ENCODE measurements at places on chromosomes 13 and 19.

- no peak for DNase-seq
Measured at GRCh38 chr19:32751066-32751465, 31.5 kb downstream of the TDRD12 start.

DNA sequence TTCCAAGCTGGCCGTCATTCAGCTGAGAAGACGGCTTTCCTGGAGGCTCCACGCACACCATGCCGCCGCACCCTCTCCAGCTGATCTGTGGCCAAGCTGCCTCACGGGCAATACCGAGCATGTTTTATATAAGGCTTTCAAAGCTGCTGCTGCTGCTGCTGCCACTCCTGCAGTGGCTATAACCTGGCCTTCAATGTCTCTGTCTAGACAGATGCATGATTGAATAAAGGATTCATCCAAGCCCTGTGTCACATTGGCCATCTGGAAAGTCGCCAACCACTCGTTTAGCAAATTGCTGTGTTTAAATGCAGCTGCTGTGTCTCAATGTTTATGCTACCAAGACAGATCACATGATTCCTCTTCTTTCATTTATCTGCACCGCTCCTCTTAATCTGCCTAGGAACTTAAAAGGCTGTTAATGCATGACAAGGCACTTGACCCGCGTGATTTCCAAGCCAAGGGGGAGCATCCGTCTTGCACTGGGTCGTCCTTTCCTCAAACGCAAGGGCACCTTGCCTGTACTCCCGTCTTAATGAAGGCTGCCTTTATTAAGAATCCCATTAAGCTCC lies 114.3 kb downstream of the TEX26 start:
- no peak for DNase-seq

DNA sequence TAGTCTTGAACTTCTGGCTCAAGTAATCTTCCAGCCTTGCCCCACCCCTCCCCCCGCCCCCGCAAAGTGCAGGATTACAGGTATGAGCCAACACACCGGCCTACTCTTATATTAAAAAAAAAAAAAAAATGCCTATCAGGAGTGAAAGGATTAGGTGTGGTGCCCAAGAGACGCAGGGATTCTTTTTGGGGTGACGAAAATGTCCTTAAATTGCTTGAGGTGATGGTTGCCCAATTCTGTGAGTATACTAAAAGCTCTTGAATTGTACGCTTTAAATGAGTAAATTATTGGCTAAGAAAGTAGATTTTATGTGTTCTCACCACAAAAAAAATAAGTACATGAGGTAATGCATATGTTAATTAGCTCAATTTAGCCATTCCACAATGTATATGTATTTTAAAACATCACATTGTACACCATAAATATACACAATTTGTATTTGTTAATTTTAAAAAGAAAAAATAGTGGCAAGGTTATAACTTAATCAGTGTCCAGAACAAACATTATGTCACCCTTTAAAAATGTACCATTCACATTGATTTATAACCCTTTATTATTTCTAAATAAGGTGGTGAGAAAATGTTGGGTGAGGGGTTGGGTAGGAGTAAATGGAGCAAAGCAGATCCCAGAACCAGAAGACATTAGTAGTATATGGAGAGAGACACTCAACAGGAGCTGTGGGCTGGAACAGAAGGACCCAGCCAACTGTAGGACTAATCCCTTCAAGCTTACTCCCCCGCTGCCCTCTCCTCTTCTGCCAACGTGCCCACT lies 3.9 kb downstream of the IGSF23 start:
- no peak for DNase-seq

- DNase-seq = no peak
Measured at GRCh38 chr13:98585398-98585754, 8.5 kb upstream of the STK24 start.

DNA sequence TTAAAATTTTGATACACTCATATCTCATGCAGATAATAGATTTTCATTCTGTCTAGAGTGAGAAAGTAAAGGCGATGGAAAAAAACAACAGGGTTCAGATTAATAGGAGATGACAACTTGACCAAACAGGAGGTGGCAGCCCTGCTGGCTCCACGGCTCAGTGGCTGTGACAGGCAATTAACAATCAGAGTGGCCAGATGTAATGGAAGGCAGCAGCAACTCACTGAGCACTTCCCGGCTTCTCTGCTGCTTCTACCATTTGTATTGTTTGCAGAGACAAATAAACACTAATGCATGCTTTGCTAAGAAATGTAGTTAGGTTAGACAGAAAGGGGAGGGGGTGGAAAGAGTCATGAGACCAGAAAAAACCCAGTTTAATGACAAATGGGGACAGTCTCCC lies 473.0 kb upstream of the SLC10A2 start:
- DNase-seq = no peak

GRCh38 chr13:98839856-98840769 lies 87.6 kb upstream of the SLC15A1 start:
- DNase-seq = peak; percentile 61

GRCh38 chr13:28048768-28049167 lies 51.6 kb downstream of the FLT3 start:
- DNase-seq = no peak

DNA sequence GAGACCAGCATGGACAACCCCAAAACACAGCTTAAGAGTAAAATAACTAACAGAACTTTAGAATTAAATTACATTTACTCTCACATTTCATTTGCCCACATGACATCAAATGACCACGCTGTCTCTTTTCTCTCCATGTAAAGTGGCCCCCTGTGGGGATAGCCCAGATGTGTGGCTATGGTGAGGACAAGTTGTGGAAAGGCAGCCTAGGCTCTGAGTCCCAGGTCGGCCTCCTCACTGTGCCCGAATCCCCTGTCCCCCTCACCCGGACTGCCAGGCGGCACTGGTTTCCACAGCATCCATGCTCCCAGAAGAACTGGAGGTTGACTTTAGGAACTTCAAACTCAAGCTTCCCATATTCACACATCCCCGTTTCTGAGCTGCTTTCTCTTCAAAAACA lies 111.8 kb upstream of the UQCRFS1 start:
- DNase-seq = no peak

- DNase-seq = no peak
Measured at GRCh38 chr13:60093425-60094019, 70.2 kb downstream of the DIAPH3 start.
